Activated T-helper 1 cell treated with anti-CD3 and anti-CD28 coated beads, Interleukin-12 subunit alpha, Interleukin-12 subunit beta, Interleukin-2, Interleukin-4 antibody, amounts not matched to agents 30 ng/mL and 10 ng/mL and 1 ng/mL, durations not matched to agents 14 hours and 24 hours and 36 hours (primary cell): ENCODE measurements at places on chromosomes 1 and 21.
A peak's percentile ranks its signal among the peaks of the same experiment; 100 is the strongest.

DNA sequence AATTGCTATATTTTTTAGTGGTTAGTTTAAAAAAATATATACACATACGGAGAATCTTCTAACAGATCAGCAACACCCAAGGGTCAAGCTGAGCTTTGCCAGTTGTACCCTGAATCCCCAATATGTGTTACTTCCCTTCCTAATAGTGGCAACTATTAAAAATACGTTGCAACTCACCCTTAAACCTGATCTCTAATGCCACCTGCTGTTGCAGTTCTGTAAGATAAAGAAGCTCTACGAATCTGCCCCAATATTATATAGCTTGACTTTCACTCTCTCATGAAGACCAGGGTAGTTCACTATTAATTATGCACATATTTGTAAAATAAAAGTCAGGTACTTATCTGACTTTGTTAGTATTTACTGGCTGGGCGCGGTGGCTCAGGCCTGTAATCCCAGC lies 58.4 kb downstream of the ASH1L start:
- no peak for DNase-seq

- DNase-seq = no peak
Observed at GRCh38 chr21:15164678-15165303, 100.0 kb upstream of the NRIP1 start.

DNA sequence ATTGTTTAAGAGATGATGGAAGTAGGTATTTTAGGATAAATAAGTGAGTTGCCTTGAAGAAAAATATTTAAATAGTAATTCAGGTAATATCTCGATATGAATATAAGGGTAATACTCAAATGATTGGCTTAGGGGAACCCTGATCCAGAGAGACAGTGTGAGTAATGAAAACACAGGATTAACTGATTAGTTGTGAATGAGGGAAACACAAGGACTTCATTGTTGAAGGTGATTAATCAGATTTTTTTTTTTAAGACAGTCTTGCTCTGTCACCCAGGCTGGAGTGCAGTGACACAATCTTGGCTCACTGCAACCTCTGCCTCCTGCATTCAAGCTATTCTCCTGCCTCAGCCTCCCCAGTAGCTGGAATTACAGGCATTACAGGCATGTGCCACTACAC lies 12.7 kb downstream of the SLC25A33 start:
- no peak for DNase-seq

GRCh38 chr1:172938681-172939080 lies 112.1 kb downstream of the TNFSF18 start:
- DNase-seq = no peak

DNA sequence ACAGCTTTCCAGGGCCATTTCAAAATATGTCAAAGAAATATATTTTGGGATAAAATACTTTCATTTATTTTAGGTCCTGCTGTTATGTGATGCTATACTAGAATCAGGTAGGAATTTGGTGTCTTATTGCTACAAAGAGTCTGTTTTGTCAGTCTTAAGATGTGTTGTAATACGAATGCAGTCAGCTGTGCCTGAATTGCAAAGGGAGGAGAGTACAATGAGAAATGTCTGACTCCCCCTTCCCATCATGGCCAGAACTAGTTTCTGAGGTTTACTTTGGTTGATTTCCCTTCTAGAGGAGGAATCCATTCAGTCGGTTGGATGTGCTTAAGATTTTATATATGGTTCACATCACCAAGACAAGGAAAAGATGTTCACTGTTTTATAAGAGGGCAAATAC lies 75.7 kb upstream of the TNFSF18 start:
- no peak for DNase-seq

DNA sequence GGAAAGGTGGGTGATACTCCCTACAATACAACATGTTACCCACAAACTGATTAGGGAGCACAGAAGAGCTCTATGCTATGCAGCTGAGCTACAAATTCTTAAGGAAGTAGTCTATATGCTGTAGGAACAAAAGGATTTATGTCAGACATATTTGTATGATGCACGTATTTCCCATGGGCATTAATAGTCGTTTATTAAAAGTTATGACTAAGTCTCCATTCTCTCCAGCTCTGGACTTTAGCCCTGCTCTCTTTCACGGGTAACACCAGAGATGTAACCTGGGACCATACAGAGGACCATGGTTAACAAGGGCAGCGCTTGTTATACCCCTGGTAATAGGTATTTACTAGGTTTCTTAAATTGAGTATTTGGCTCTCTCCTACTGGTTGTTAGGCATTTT lies 168.2 kb upstream of the C1orf105 start:
- DNase-seq = no peak

GRCh38 chr1:210830034-210831028 lies 303.6 kb downstream of the KCNH1 start:
- no peak for DNase-seq

GRCh38 chr1:230507666-230508402 lies 81.7 kb upstream of the PGBD5 start:
- DNase-seq = no peak

DNA sequence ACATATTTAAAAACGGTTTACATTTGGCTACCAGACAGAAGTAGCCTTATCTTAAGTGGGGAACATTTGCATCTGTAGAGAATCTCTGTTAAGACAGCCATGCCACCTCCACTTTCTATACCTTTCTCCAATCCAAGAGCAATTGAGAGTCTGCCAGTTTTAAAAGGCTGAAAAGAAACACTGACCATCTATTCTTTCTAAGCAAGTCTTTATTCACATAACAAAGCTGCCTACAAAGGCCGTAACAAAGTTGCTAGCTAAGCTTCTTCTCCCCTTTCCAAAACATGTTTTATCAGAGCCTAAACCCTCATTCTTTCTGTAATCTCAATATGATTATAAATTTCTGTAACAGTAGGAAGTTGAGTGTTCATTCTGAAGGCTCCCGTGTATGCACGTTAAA lies 1078.3 kb downstream of the NCAM2 start:
- DNase-seq = no peak

DNA sequence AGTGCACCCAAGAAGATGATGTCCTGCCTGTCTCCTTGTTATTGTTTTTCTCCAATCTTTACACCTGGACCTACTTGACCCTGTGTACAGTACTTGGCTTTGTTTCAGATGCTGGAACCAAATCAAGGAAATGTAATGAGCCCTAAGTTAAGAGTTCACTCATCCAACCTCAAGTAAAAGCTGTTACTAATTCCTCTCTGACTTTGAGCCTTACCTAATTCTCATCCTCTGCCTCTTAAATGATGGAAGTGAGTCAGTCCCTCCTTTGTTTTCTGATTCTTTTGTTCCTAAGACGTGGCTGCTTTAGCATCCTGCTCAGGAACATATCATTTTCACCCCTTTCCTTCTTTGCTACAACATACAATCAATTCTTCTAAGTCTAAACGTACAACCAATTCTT lies 15.3 kb upstream of the PLA2G4A start:
- no peak for DNase-seq

DNA sequence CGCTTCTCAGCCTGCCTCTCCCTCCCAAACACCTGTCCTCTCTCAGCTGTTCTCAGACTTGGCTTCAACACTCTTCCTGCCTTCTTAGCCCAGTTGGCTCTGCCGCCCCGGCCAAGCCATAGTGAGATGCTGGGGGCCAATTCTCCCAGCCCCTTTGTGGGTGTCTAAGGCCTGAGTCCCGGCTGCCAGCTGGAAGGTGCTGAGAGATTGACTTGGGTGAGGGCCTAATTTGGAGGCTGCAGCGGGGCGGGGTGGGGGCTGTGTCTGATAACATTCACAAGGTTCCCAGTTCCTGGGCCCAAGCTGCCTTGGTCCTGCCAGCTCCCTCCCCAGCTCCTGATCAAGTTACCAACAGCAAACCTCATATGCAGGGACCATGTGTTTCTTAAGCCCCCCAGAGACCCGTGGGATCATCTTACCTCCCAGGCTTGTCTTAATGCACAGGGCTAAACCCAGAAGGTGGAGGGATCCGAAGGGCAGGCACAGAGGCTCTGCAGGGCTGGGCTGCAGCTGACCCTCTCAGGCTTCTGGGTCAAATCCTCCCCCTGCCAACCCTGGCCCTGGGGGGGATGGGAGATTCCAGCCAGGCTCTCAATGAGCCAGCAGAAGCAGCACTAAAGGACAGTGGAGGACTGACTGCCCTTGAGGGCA lies 9.8 kb downstream of the INKA2 start:
- DNase-seq = no peak

- no peak for DNase-seq
Observed at GRCh38 chr1:209326076-209326475, 257.4 kb upstream of the CAMK1G start.

DNA sequence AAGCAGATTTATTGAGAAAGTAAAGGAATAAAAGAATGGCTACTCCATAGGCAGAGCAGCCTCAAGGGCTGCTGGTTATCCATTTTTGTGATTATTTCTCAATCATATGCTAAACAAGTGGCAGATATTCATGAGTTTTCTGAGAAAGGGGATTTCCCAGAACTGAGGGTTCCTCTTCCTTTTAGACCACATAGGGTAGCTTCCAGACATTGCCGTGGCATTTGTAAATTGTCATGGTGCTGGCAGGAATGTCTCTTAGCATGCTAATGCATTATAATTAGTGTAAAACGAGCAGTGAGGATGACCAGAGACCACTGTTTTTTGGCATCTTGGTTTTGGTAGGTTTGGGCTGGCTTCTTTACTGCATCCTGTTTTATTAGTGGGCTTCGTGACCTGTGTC lies 16.8 kb upstream of the FMN2 start:
- DNase-seq = no peak

DNA sequence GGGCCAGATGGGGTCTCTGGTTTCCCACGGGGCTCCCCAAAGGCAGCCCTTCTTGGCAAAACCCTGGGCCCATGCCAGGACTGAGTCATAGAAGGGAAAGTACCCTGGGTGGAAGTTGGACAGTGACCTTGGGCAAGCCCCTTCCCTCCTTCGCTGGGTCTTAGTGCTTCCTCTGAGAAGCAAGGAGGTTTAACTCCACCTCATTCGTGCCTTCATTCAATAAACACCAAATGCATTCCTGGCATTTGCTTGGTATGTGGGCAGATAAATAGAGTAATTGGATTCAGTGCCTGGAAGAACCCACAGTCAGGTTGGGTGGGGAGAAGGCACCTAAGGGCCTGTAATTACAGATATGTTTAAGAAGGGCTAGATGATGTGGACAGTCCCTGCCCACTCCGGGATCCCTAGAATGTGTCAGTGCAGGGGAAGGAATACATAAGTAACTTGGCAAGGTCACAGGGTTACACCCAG lies 36.3 kb upstream of the CITED4 start:
- DNase-seq = no peak

GRCh38 chr1:248740876-248741275 lies 14.7 kb downstream of the LYPD8 start:
- DNase-seq = no peak

GRCh38 chr1:29889776-29890175 lies 653.5 kb downstream of the PTPRU start:
- no peak for DNase-seq

GRCh38 chr1:157335056-157335455 lies 196.9 kb upstream of the ETV3 start:
- no peak for DNase-seq

DNA sequence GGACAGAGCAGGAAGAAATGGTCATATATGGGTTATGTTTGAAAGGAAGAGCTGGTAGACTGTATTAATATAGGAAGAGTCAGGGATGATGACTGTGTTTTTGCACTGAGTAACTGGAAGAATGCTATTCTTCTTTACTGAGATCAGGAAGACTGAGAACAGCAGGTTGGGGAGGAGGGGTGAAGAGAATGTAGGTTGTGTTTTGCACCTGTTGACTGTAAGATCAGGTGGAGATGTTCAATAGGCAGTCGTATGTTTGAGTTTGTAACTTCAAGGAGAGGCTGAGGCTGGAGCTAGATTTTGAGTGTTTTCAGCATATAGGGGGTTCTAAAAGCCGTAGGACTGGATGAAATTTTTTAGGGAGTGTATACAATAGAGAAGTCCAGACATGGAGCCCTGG lies 97.2 kb downstream of the CAMTA1 start:
- DNase-seq = no peak

- peak; percentile 96 for DNase-seq
Observed at GRCh38 chr1:109041621-109042468, at the start of gene WDR47. WDR47 (minus strand) TSS chr1:109042102; CDS start chr1:109023512, 18,590 bp downstream.

- DNase-seq = no peak
Observed at GRCh38 chr1:99816656-99817055, 33.5 kb upstream of the AGL start.

DNA sequence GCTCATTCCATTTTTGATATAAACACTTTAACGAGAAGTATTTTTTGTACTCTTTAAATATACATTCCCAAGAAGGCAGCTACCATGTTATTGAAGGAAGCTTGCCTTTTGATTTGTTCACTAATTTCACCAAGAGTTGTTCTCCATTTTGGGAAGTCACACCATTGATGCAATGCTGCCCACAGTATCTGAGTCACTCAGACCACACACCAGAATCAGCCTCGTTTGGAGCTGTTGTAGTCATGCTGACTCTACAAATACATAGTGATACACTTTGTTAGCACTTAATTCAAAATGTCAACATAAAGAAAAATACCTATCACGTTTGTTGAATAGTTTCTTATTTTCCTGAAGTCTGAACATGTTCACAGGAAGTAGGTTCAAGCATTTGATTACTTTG lies 78.7 kb downstream of the PAPPA2 start:
- no peak for DNase-seq

DNA sequence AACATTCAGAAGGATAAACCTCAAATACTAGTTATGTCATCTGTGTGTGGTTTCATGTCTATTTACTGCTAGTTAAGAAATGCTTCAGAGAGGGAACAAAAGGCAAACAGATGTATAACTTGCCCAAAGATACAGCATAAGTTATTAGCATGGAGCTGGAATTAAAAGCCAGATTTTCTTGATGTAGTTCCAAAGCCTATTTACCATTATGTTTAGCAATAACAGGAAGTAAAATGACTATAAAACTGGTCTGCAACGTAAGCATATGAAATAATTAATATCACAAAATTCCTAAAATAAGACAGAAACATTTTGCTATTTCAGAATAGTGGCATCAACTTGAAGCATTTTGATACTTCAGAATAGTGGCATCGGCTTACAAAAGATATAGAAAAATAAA lies 1232.8 kb downstream of the NCAM2 start:
- no peak for DNase-seq

GRCh38 chr1:206772243-206772937 lies at the start of gene IL10:
IL10 (minus strand) TSS chr1:206772494; CDS start chr1:206772435, 59 bp downstream.
- no peak for DNase-seq

- no peak for DNase-seq
Observed at GRCh38 chr21:39313042-39313570, 326 bp downstream of the BRWD1 start.

GRCh38 chr1:174080819-174081218 lies 58.7 kb upstream of the RC3H1 start:
- DNase-seq = no peak

GRCh38 chr1:31218705-31219104 lies 21.0 kb downstream of the NKAIN1 start:
- no peak for DNase-seq

DNA sequence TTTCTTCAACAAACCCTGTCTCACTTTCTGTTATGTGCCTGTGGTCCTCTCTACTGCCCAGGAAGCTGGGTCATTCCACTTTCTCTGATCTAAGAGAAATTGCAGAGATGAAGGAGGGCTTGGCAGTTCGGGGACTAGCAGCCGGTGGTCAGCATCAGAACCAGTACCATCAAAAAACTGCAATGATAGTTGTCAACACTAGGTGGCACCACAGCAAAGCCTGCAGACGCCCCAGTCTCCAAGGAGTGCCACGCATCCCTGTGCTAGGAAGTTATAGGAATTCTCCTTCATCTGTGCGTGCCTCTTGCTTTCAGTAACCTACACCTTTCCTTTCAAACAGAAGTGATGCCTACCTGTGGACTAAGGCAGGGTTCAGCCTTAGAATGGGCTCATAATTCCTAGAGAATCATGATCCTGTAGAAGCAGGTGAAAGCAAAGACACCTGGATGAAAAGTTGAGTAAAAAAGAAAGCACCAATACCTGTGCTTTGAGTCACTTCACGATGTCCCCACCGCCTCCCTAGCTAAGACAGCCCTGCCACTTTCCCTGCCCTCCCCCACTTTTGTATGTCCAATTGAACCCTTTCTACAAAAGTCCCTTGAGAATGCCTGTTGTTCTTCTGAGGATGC lies 129.2 kb downstream of the ADAMTS1 start:
- DNase-seq = no peak
